ENCODE measurements at places on chromosomes 1 and 21.

- DNase-seq = no peak
Measured at GRCh38 chr1:100347009-100347966, 5.0 kb upstream of the CDC14A start.

GRCh38 chr1:18290740-18291412 is 183.3 kb downstream of the IGSF21 start:
- DNase-seq = no peak

DNA sequence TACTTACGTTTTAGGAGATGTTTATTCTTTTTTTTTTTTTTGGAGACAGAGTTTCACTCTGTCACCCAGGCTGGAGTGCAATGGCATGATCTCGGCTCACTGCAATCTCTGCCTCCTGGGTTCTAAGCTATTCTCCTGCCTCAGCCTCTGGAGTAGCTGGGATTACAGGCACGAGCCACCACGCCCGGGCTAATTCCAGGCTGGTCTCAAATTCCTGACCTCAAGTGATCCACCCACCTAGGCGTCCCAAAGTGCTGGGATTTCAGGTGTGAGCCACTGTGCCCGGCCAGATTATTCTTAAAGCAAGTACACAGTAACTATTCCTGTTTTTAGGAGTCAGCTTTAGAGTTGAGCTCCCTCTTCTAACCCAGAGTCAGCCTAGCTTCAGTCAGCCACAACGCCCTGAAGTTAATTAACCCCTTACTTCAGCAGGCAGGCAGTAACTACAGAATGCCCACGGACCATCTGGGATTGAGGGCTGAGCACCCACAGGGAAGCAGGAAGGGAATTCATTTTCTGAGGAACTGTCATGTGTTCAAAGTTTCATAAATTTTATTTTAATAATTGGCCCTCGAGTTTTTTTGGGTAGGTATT is 5.3 kb upstream of the ID3 start:
- DNase-seq = no peak

GRCh38 chr1:185488808-185489207 is 171.8 kb upstream of the IVNS1ABP start:
- DNase-seq = no peak

DNA sequence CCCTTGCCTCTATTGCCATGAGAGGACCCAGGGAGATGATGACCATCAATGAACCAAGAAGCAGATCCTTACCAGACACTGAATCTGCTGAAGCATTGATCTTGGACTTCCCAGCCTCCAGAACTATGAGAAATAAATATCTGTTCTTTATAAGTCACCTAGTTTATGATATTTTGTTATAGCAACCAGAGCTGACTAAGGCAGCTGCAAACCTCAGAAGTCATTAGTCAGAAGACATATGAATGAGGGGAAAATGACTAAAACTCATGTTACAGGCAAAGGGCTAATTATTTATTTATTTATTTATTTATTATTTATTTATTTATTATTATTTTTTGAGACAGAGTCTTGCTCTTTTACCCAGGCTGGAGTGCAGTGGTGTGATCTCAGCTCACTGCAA is 321.1 kb downstream of the TGFB2 start:
- no peak for DNase-seq

- no peak for DNase-seq
Measured at GRCh38 chr1:87834941-87835340, 506.3 kb downstream of the LMO4 start.

DNA sequence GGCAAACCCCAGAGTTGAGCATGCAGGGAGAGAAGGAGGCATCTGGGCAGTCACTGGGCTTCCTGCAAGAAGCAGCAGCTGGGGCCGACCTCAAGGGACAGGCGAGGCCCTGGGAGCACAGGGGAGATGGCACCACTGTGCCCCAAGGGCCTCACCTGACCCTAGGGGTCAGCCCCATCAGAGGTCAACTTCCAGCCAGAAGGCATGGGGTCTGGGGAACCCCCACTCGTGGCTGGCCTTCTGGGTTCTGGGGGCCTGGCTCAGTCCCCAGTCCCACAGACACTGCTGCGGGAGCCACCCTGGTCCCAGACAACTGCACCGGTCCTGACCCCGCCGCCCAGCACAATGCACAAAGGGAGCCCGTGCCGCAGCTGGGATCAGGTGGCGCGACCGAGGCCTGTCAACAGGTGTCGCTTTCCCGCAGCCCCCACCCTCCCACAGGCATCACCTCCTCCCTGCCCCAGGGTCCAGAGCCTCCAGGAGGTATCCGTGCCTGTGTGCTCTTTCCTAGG is 6.2 kb downstream of the WNT9A start:
- DNase-seq = no peak

DNA sequence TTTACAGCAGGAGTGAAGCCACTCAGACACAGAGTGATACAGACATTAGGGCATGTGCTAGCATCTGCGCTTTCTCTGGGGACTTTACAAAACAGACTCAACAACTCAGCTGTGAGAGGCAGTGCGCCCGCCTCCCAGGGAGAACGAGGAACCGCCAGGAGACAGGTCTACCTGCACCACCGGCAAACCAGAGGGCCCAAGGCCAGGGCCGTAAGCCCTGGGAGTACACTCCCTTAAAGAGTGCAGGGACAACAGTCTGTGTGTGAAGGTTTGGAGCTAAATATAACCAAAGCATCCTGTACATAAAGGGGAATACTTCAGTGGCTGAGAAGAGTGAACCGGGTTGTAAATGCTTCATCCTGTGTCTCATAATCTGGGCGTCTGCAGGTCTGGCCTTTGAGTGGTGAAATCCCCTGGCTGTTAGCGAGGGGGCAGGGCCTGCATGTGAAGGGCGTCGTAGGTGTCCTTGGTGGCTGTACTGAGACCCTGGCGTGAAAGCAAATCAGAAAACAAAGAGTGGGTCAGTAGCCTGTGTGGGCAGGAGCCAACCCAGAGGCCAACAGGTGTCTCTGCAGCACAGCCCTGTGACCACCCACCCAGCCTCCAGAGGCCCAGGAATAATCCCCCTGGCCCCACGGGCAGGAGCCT is 86.9 kb downstream of the CD247 start:
- DNase-seq = no peak

DNA sequence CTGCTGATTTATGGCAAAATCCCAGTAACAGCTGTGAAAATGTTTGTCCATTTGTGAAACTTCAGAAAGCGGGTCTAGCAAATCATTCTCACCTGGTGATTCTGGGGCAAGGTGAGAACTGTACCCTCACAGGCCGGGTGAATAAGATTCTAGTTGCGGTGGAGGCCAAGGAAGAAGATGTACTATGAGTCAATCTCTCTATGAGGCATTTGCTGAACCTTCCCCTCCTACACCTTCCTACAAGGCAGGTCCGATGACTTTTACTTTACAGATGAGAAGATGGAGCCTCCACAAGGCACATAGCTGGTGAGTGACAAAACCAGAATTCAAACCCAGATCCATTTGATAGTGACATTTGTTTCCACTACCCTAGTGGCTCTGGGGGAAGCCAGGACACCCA is 72.7 kb downstream of the BACH1 start:
- no peak for DNase-seq

- no peak for DNase-seq
Measured at GRCh38 chr1:96374076-96374762, 347.4 kb upstream of the PTBP2 start.

DNA sequence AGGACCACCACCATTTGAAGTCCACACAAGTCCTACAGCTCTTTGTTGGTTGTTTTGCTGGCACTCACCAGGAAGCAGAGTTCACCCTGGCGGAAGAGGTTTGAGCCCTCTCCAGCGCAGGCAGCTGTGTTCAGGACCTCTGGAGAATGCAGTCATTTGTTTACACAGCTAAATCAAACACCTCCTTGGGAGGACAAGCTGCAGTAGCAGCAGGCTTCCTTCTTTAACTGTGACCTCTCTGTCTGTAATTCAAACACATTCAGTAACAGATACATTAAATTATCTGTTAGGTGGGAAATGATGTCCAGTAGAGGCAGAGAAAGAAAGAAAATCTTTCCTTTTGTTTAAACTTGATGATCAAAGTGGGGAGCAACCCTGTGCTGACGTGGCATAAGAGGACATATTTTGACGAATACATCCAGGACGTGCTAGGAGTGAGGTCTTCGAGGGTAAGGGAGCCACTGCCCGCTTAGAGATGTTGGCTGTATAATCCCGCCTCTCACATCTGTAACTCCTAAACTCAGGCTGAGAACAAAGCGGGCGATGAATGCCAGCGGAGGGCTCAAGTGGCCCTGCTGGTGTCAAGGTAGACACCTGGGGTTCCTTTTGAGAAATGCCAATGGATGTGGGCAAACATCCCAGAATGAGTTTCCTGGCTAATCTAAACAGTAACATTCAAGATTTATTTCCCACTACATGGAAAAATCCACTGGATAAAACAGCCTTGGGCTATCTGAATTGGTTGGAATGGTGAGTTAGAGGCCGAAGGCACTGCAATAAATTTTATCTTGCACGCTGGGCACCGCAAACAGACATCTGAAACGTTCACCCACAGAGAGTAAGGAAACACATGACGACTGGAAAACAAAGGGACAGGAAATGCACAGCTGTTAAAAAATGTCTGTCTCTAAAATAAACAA is 51.7 kb downstream of the ABCA4 start:
- no peak for DNase-seq

DNA sequence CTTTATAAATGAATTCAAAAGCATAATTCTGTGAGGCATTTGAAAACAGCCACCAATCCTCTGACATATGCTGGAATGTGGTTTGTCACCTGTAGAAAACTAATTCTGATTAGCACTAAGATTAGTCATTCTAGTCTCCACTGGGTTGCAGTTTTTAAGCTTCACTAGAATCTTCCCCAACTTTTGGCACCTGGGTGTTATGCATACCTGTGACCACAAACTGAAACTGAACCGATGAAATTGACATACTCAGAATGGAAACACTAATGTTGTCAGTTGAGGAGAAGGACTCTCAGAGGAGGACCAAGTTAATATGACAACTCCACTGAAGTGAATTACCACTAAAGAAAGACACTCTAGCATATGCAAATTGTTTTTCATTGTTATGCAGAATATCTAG is 285.8 kb upstream of the NEGR1 start:
- no peak for DNase-seq

- no peak for DNase-seq
Measured at GRCh38 chr1:235640580-235640979, 9.0 kb downstream of the GNG4 start.

GRCh38 chr1:17001760-17002523 is 9.8 kb downstream of the ATP13A2 start:
- no peak for DNase-seq

DNA sequence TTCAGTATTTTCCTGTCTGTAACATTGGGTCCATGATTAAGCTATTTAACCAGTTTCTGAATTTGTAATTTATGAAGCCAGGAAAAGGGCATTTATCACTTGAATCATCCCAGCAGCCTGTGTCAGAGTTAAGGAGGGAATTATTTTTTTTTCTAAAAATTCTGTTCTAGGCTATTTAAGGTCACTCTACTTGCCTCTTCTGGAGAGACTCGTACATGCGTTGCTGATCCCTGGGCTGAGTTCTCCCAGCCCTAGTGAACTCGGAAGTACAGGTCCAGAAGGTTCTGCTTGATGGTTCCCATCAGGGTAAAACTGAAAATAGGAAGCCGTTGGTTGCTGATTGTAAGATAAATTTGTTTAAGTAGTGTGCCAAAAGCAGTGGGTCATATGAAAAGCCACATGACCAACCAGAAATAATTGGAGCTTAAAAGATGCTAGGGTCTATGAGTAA is 90.7 kb downstream of the GPR88 start:
- DNase-seq = no peak

DNA sequence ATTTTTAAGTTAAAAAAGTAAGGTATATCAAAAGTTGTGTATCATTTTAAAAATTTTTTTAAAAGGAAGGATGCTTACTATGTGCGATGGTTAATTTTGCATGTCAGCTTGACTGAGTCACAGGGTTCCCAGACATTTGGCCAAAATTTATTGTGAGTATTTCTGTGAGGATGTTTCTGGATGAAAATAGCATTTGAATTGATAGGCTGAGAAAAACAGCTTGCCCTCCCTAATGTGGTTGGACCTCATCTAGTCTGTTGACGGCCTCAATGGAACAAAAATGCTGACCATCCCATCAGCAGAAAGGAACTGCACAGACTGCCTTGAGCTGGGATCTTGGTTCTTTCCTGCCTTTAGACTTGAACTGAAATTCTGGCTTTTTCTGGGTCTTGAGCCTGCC is 724.5 kb downstream of the NCAM2 start:
- DNase-seq = no peak

GRCh38 chr1:240073097-240073496 is 18.6 kb upstream of the FMN2 start:
- no peak for DNase-seq

DNA sequence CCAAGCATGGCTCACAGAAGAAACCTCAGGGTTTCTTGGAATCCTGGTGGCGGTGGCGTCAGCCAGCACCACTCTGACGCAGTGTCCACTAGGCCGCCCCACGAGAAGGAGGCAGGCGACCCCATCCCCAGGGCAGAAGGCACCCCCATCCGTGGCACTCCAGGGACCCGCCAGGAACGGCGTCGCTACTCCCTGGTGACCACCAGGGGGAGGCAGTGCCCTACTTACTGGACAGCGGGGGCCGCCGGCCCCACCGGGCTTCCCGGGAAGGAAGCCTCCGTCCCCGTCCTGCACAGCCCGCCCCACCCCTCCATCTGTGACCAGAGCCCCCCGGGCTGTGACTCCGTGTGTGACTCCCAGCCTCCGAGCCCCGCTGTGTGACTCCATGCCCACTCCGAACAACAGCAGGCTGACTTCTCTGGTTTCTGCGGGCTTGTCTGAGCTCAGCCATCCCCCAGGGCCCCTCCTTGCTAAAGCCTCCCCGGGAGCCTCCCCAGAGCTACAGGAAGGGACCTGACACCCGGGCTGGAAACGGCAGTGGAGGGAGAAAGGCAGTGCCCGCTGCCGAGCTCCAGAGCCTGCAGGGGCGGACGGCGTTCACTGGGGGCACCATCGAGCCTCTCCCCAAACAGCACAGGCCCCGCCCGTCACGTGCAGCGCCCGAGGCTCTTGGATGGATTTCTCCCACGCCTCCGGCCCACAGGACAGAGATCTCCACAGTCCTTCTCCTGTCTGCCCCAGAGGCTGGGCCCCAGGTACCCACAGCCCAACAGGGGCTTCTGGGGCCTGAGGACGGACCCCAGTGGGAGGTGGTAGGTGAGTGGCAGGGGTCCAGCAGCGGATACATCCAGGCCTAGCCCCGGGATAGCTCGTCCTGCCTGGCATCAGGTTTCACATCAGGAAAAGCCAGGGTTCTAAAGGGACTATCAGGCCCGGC is 21.1 kb downstream of the KIF17 start:
- peak; percentile 52 for DNase-seq

- no peak for DNase-seq
Measured at GRCh38 chr21:32807717-32808380, 36.3 kb upstream of the PAXBP1 start.

GRCh38 chr1:8752921-8753713 is 64.3 kb downstream of the RERE start:
- no peak for DNase-seq

DNA sequence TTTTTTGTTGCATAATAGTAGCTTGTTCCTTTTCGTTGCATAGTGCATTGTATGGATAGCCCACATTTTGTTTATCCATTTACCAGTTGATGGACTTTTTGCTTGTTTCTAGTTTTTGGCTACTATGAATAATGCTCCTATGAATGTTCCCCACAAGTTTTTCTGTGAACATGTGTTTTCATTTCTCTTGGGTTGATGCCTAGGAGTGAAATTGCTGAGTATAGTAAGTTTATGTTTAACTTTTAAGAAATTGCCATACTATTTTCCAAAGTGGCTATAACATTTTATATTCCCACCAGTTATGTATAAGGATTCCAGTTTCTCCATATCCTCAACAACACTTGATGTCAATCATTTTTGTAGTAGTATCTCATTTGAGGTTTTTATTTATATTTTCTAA is 84.8 kb upstream of the CACYBP start:
- no peak for DNase-seq
